ENCODE measurements at places on chromosomes 5 and 9.

DNA sequence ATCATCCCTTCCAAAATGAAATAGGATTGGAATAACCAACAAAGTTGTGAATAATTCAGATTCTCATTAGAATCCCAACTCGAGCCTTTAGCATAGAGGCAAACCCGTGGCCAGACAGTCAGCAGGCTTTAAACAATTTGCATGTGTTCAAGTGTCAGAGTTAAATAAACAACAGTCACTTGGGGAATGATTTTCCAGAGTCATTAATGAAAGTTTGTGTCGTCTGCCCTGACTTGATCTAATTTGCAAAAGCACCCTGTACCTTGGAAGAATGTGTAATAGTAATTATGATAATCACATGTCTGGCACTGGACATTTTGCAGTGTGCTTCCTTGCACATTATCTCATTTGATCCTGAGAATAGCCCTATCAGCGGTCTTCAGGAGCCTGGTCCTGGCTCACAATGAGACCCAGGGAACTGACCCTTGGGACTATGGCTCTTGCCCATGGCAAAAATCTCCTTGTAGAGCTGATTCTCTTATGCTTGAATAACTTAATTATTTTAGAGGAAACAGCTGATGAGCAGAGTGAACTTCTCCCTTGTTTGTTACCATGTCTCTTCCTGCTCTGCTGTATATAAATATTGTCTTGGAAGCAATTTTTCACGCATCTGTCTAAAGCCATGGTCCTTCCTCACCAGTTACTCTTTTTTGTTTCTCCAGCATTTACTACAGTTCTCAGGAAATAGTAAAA, 272.7 kb downstream of the NR3C1 start:
- DNase-seq: no peak

DNA sequence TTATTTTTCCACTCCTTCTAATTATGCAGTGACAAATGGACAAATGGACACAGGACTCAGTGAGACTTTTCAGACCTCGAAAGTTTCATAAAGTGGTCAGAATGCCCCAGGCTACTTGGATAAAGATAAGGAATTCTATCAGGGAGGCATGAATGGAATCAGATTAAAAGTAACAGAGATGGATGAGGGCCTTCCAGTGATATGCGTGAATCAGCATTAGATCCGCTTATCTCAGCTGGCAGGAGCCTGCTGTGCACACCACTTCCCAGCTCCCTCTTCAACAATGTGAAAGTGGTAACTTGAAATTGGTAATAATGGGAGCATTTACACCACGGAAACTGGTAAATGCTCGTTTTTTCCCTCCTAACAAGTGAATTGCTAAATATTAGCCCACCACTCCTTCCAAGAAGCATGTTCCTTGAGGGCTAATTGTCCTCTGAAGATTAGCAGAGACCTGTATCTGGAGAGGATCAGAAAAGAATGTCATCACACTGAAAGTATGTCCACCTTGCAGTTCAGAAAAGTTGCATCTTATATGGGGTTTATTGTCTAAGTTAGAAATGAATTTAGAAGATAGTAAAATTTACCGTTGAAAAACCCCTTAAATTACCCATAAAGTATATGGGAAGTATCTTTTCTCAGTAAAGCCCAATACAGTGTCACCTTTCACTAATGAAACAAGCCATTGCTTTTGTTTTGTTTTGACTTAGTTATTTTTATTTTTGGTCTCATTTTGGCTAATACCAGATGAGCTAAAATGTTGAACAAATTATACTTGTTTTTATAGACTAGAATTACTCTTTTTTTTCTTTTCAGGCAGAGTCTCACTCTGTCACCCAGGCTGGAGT, 125.3 kb downstream of the DPYSL3 start:
- DNase-seq: no peak

DNA sequence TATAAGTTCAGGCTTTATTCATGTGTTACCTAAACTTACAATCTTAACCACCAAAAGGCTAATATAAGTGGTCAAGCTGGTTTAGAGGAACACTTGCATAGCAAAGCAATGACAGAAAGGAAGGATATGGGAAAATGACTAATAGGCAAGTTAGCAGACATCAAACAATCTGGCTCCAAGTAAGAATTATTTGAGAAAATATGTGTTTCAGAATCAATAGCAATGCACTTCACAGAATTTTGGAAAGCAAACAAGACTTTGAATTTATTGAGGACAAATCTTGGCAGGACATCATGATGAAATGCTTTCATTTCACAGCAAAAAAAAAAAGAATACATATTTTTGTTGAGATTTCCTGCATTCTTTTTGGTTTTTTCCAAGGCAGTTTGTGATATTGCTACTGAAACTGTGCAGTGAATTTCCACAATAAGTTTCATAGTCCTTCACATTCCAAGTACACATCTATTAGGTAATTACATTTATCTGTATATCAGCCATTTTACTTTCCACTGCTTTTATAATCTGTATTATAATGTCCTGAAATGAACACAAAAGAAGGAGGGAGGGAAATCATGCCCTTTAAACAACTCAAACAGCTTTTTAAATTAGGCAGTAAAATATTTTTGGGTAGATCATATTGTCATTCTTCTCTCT, 417.9 kb downstream of the NR2F1-AS1 start:
- DNase-seq: no peak

DNA sequence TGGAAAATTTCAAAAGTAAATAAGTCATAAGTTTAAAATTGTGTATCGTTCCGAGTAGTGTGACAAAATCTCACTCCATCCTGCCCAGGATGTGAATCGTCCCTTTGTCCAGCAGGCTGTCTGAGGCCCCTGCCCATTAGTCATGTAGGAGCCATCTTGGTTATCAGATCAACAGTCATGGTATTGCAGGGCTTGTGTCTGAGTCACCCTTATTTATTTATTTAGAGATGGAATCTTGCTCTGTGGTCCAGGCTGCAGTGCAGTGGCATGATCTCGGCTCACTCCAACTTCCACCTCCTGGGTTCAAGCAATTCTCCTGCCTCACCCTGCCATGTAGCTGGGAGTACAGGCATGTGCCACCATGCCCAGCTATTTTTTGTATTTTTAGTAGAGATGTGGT, 30.2 kb downstream of the ITGA2 start:
- DNase-seq: no peak

- no peak for DNase-seq
These were observed 38.1 kb downstream of the PBX3 start for GRCh38 chr9:125785248-125785751.

DNA sequence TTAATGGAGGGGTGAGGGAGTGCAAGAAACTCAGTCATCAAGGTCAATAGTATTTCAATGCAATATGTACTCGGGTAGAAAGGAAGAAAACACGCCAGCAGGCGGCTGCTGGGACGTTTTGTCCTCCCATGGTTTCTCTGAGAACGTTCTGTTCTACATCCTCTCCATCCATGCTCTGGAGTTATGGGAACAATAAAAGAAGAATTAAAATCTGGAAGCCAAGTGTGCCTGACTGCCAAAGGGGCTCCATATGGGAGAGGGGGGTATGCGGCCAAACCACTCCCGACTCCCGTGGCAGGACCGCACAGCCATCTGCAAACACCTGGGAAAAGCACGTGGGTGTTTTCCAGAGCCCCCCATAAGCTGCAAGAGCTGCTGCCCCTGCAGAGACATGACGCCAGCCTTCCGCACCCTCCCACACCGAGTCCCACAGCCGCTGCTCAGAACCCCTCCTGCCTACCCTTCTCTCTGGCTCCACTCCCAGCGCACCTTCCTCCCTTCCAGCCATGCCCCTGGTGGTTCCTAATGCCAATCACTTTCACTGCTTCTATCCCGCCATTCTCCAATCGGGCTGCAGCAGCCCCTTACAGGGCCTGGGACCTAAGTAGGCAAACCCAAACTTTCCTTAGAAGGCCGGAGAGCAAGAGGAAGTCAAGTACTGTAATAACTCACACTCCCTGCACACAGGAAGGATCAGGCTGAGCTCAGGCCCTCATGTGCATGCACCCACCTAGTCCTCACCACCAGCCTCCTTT, 241.6 kb downstream of the SYK start:
- no peak for DNase-seq

GRCh38 chr5:18048449-18048848, 414.2 kb downstream of the TAF11L14 start:
- no peak for DNase-seq

GRCh38 chr5:137831526-137831925, 36.1 kb upstream of the MYOT start:
- no peak for DNase-seq

DNA sequence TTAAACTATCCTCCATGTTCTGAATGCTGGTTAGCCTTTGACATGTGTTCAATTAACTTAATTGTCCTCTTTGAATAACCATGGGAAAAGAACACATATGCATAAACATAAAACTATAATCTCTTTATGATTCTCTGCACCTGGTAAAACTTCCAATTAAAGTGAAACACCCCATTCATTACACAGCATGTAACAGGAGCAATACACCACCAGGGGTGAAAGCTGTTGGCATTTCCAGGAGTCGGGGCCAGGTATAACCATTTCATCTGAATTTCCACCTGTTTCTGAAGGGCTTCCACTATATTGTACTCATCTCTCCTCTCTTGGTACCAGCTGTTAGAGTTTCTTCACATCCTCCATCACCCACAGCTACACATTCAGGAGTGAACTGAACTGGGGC, 303.8 kb downstream of the EDIL3 start:
- DNase-seq: no peak

GRCh38 chr5:7078101-7078500, 317.8 kb upstream of the ADCY2 start:
- no peak for DNase-seq

DNA sequence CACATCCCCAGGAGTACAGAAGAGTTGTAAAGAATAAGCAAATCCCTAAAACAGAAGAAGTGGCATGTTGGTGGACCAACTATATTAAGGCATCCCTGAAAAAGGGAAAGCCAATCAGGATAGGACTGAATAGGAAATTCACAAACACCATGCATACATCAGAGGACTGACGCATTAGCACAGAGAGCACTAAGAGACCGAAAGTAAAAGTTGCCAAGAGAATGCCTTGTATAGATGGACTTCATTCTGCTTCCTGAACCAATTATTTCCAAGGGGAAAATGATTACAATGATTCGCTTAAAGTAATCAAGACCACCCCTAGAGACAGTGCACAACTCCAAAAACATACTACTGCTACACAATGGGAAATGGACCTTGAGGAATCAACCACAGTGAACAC, 33.5 kb downstream of the SHC3 start:
- DNase-seq: no peak

- DNase-seq: no peak
These were observed 63.8 kb upstream of the ANKH start for GRCh38 chr5:14935341-14935740.

DNA sequence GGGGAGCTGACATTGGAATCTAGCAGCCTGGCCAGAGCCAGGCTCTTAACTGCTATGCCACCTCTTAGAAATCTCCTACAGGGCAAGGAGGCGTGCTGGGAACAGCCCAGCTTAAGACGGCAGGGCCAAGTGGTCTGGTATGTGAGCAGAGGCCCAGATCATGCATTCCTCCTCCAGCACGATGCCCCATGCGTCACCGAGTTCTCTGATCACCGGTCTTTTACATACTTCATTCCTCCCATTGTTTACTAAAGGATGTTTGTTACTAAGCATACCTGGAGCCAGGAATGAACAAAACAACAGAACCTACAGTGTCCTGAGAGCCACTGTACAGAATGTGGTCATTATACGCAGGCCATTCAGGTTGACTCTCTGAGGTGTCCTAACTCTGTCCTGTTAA, 73.8 kb downstream of the TRIO start:
- no peak for DNase-seq

- no peak for DNase-seq
These were observed 290.6 kb upstream of the PANK3 start for GRCh38 chr5:168869615-168870227.

- no peak for DNase-seq
These were observed 70.2 kb downstream of the NR2F1-AS1 start for GRCh38 chr5:93510626-93511380.

DNA sequence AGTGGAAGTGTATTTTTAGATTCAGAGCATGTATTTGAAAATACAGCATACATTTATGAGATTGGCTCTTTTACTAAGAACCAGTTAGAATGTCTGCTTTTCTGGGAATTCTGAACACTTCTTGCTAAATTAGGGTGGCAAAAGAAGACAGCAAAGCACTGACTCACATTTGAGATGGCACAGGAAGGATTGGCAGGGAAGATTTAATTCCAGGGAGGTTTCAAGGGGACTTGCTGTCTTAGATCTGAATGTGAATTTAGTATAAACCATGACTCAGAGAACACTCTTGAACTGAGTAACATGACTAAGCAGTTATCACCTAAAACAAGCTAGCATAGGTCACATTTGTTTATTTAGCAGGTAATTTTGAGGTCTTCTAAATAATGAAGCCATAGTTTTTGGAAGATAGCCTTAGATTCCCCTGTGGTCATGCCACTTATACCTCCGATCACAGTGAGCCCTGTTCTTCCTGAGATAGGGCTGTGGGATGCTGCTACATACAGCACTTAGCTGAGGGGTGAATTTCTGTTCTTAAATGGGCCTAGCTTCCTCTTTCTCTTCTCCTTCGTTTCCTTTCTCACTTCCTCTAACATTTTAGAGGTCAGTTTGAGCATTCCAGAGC, 173.8 kb downstream of the PCSK1 start:
- no peak for DNase-seq

DNA sequence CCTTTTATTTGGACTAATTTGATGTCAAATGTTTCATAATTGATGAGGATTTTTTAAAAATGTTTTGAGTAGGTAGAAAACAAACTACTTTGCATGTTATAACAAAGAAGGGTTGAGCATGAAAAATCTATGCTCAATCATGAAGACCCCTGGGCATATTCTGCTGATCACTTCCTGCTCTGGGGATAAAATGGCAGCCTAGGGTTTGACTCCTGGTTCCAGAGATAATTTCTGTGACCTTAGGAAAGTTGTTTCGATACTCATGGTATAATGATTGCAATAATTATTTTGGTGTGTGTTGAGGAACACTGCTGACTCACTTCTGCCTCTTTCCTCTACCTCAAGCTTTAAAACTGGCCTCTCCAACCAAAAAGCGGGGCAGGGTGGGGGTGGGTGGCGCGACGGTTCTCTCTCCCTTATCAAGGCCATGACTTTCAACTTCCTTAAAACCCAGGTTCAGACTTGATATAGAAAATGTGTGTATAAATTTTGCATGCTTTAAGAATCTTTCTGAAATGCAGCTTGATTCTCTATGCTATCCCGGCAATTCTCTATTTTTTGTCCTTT, 6.0 kb upstream of the PIP5K1B start:
- no peak for DNase-seq

DNA sequence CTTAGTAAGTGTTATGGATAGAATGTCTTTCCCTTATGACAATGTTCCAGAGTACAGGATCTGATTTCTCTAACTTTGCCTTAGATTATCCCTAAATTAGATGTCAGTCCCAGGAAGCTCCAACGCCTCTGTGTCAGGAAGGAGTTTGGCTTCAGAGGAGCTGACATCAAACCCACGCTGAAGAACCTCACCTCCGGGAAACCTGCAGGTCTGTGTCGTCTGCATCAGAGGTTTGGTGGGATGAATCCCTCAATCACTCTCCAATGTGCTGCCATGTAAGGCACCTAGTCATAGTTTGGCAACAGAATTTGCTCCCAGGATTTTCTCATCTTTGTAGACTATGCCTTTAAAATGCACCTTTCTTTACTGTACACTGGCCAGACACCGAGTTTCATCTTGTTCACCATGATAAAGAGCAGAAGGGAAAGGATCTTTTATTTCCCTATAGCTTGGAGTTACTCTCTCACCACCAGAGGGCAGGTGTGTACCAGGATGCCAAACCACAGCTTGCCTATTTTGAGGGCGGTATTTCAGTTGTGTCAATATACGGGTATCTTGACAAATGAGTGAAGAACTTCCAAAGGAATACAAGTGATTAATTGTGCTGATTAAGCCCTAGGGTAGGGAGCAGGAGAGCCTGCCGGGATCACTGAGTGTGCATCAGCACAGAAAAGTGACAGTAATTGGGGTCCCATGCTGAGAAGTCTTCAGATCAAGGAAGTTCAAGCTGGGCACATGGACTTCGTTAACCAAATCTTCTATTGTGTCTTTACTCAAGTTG, 23.4 kb downstream of the MINAR2 start:
- no peak for DNase-seq

Data from stimulated activated CD8-positive, alpha-beta memory T cell treated with anti-CD3 and anti-CD28 coated beads, Interleukin-4, amount 100 ng/mL, for 4 hours (primary cell).